ENCODE measurements at places on chromosomes 6 and 20.

GRCh38 chr6:104126315-104127005, 733.3 kb downstream of the HACE1 start:
- DNase-seq, result no peak

- DNase-seq, result no peak
Observed at GRCh38 chr6:159832946-159833345, 32.9 kb downstream of the PNLDC1 start.

DNA sequence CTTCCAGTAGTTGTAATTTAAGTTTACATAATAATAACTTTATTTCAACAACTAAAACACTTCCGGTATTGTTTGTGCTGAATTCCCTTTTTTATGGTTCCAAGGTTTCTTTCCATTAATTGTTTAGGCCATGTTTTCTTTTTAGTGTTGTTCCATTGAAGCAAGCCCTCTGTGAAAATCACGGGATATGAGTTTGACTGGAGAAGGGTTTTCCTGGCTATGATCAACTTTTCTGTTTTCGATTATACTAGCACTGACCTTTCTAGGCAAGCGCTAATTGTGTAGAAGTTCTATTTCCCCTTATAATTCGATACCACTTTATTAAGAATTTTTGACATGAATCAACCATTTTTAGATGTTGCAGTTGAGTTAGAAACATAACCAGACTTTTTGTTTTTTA, 2.4 kb downstream of the LAMA2 start:
- no peak for DNase-seq

DNA sequence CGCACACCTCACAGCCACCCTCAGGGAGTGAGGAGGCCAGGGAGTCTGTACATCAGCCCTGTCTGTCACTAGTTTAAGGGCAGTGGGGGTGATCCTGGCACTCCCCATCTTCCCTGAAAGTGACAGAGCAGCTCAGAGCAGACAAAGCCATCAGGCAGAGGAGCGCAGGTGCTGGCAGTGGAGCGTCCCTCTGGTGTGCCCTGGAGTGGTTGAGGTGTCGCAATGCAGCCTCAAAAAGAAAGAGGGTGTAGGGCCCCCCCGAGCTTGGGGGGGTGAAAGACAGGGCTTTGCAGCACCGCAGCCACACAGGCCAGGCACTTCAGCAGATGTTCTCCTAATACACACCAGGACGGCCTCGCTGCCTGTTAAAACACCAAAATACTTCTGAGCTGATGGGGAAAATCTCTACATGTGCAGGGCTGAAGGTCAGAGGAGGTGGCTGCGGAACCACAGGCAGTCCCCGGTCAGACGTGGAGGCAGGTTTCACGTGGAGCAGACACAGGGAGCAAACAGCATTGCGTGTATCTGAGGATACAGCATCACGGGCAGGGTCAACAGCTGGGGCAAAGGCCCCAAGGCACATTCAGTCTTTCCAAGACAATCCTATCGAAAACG, 69.5 kb downstream of the PREX1 start:
- no peak for DNase-seq

DNA sequence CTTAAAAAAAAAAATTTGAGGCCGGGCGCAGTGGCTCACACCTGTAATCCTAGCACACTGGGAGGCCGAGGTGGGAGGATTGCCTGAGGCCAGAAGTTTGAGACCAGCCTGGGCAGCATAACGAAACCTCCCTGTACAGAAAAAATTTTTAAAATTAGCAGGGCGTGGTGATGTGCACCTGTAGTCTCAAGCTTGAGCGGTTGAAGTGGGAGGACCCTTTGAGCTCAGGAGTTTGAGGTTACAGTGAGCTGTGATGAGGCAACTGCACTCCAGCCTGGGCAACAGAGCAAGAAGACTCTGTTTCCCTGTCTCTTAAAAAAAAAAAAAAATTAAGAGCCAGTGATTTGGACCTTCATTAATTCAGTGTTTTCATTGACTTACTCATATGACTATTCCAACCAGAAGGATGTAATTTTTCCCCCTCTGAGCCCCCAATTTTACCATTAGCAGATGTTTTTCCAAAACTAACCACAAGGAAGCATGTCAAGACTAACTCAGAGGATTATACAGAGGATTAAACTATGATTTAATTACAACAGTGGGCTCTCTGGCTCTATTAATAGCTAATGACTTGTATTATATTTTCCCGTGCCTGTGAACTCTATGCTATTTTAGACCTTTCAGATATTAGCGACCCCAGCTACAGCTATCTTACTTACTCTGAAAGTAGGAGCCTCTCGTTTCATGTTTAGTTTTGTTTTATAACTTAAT, 75.1 kb downstream of the ARID1B start:
- DNase-seq, result no peak

DNA sequence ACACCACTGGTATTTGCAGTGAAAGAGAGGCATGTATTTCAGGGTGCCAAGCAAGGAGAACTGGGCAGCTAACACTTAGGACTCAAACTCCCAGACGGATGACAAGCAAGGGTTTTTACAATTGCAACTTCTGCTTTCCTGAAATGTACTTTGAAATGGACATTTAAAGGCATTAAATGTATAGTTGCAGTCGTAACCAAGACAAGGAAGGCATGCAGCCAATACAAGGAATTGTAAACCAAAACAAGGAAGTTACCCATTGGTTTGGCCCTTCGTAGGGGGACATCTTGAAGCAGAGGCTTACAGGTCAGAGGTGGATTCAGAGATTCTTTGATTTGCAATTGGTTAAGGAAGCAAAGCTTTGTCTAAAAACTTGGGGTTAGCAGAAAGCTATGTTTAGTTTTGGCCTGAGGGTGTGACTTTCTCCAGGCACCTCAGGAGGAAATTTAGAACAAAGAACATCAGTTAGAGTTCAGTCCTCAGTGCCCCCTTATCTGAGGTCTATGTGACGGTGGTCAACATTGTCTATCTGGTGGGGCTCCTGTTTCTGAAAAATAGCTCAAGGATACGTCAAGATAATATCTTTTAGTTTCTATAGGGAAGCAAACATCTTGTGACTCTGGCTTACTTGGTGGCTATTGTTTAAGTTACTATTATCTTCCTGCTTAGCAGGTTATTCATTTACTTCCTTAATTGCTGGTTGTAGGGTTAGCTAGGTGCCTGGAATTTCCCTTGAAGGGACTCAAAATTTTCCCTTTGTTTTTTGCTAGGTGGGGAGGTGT, 266.0 kb downstream of the CD83 start:
- no peak for DNase-seq

DNA sequence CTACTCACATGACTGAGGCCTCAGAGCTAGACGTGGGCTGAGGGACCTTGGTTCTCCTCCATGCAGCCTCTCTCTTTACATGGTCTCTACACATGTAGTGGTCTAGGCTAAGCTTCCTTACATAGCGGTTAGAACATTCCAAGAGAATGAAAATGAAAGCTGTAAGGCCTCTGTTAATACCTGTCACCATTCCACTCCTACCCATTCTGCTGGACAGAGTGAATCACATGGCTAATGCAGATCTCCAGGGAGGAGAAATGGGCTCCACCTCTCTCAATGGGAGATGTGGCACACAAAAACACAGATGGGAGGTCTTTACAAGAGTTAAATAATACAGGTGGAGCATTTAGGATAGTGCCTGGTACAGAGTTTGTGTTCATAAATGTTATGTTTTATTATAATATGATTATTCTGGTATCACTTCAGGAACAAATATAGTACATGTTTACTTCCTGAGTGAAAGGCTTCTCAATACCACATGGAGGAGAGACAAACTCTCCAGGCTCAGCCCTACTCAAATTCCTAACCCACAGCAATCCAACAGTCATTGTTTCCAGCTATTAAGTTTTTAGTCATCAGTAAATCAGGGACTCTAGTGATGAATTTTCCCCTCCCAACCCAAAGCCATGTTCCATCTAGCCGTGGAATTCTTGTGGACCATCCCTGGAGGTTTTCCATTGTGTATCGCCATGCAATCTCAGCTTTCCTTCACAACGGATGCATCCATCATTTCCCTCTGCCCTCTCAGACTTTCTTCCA, 57.9 kb downstream of the ISM1 start:
- no peak for DNase-seq

DNA sequence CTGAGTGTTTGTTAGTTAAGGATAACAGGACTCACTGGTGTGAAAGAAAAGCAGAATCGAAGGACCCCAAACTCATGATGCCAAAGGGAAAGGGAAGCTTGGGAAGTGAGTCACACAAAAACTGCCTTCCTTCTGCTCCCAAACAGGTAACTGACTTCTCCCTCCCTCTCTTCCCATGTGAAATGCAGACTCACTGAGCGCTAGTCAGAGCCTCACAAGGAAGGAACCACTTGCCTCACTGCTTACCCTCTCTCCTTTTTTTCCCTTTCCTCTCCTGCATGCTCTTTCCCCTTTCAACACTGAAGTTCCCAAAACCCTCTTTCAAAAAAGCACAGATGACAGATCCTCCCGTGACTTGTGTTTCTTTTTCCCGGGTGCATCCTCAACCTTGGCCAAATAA, 56.4 kb downstream of the LYRM4 start:
- DNase-seq, result no peak

- DNase-seq, result no peak
Observed at GRCh38 chr20:47810116-47810677, 24.9 kb upstream of the SULF2 start.

DNA sequence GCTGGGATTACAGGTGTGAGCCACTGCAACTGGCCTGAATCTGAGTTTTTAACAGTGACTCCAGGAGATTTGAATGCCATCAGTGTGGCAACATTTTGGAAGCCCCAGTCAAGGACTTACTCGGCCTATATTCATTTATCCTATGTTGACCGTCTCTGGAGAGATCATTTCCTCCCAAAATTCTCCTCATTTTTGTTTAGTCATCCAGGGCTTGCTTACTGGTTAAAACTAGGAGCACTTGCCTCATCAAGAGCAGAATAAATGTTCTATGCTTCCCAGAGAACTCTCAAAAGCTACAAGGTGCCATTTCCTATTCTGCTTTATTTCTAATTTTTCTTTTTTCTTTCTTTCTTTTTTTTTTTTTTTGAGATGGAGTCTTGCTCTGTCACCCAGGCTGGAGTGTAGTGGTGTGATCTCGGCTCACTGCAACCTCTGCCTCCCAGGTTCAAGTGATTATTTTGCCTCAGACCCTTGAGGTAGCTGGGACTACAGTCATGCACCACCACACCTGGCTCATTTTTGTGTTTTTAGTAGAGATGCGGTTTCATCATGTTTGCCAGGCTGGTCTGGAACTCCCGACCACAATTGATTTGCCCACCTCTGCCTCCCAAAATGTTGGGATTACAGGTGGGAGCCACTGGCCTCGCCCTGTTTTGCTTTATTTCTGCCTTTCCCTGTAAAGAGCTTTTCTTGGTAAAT, 23.4 kb upstream of the TRIM27 start:
- no peak for DNase-seq

GRCh38 chr20:25044660-25045342, 13.1 kb downstream of the ACSS1 start:
- no peak for DNase-seq

GRCh38 chr20:51388756-51389542, 153.6 kb downstream of the NFATC2 start:
- DNase-seq, result no peak

GRCh38 chr6:1473598-1473997, 84.2 kb downstream of the FOXF2 start:
- no peak for DNase-seq

DNA sequence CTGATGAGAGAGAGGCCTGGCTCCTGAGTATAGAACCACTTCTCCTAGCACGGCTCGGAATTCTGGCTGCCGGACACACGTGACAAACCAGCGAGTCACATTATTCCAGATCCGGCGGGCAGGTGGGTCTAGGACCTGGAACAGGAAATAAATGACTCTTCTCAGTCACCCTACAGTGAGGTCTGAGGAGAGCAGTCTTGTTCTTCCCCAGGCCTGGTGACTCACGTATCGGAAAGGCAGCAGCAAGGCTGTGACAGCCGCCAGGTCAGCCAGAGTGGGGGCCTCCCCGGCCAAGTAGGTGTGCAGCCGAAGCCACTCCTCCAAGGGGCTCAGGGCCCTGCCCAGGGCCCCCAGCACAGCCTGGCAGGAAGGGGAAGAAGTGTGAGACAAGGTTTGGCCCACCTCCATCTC, 2.8 kb downstream of the VARS1 start:
- DNase-seq, result no peak

DNA sequence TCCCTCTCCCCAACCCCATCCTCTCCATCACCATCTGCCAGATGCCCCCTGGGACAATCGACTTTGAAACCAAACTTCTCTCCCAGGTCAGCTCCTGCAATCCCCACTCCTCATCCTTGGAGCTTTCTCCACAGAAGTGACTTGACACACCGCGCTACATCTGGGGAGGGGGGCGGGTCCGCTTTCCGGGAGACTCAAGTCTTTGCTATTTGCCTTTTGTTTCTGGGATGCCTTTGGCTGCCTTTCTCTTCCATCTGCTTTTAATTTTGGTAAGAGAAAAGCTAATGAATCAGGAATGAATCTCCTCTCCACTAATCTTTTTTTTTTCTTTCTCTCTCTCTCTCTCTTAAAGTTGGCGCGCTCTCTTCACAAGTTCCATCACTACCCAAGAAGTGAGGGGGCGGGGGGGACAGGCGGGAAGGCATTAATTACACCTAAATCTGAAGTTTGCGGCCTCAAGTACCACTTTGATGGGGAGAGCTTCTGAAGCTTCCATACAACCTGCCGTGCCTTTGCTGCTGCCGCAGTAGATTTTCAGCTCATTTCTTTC, 664 bp upstream of the TPBG start:
- DNase-seq, result no peak

GRCh38 chr6:136326038-136326553, 36.5 kb upstream of the BCLAF1 start:
- DNase-seq, result no peak

DNA sequence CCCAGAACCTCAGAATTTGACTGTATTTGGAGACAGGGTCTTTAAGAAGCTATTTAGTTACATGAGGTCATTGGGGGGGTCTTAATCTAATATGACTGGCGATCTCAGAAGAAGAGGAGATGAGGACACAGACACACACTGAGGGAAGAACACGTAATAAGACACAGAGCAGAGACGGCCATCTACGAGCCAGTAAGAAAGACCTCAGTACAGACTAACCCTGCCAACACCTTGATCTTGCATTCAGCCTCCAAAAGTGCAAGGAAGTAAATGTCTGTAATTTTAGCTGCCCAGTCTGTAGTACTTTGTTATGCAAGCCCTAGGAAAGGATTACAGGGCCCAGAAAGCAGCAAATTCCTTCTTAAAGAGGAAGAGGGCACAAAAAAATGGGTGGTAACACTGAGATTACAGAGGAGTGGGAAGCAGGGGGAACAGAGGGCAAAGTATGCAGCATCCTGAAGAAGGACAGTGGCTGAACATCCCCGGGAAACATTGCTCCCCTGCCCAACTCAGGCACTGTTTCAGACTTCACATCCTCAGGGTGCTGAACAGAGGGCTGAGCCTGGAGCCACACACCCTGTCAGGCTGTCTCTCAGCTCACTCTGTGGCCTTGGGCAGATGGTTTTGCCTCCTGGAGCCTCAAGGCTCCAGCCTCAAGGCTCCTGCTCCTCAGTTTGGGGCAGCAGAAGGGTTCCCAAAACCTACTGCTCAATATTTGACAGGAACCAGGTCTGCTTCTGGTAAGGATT, 27.9 kb upstream of the SIRPG start:
- DNase-seq, result no peak

GRCh38 chr6:149910721-149911151, 12.2 kb downstream of the RAET1G start:
- DNase-seq, result no peak

Data from stimulated activated CD4-positive, alpha-beta T cell treated with anti-CD3 and anti-CD28 coated beads, Interleukin-1b, Interleukin-23, amount 100 ng/mL, for 48 hours (primary cell).